ENCODE measurements at places on chromosomes 7 and 10.

DNA sequence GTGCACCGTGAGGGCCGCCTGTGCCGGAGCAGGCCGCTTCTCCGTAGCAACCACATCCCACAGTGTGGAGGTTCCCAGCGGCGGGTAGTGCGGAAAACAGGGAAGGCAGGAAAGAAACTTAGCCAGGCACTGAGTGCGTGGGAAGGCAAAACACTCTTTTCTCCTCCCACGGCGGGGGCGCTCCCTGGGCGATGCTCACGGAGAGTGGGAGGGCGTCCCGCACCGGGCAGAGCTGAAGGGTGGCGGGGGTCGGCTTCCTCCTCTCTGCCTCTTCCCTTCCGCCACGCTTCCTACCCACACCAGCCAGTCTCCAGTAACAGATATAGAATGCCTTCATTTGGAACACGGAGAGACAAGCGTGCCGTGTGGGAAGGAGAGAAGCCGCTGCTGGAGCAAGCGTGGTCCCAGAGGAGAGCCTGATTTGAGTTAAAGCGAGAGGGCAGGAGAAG is 252.5 kb downstream of the PAXIP1 start:
- DNase-seq = no peak

GRCh38 chr10:88702848-88703597 is 3.0 kb upstream of the LIPK start:
- no peak for DNase-seq

- no peak for DNase-seq
Observed at GRCh38 chr7:7642081-7642480, 1.5 kb downstream of the UMAD1 start.

DNA sequence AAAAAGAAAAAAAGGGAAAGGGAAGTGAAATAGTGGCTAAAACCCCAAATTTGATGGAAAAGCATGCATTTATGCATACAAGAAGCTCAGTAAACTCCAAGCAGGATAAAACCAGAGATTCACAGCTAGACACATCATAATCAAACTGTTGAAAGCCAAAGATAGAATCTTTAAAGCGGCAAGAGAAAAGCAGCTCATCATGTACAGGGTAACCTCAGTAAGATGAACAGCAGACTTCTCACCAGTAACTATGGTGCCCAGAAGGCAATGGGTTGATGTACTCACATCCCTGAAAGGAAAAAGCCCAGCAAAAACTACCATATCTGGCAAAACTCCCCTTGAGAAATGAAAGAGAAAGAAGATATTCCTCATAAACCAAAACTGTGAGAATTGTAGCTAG is 60.4 kb downstream of the TPST1 start:
- no peak for DNase-seq

- DNase-seq = no peak
Observed at GRCh38 chr7:100369105-100369504, 4.2 kb upstream of the PILRA start.

- no peak for DNase-seq
Observed at GRCh38 chr10:30701451-30702173, 72.1 kb upstream of the LYZL2 start.

- DNase-seq = no peak
Observed at GRCh38 chr7:61576-62360, 130.6 kb upstream of the FAM20C start.

DNA sequence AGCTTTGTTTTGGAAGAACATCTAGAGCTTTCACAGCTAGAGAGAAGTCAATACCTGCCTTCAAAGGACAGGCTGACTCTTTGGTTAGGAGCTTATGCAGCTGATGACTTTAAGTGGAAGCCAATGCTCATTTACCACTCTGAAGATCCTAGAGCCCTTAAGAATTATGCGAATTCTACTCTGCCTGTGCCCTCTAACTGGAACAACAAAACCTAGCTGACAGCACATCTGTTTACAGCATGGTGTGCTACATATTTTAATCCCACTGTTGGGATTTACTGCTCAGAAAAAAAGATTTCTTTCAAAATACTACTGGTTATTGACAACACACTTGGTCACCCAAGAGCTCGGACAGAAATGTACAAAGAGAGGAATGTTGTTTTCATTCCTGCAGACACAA is 57.3 kb downstream of the PALS2 start:
- no peak for DNase-seq

Data from fibroblast of the conjunctiva (primary cell).